Mesothelial cell of epicardium (in vitro differentiated cells): ENCODE measurements at places on chromosomes 5 and 9.
A peak's percentile ranks its signal among the peaks of the same experiment; 100 is the strongest.

DNA sequence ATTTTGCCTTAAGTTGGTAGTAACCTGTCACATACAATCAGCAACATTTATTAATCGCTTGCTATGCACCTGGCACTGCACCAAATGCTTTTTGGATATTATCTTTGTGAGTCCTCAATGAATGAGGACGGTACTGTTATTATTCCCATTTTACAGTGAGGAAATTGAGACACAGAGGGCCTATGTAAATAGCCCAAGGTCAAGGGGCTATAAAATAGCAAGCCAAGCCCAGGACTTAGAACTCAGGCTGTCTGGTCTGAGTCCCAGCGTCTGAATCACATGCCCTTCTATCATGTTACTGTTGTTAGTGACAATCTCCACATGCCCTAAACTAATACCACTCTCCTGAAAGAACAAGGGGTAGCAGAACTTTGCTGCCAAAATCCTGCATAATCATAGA, 60.0 kb downstream of the ERAP1 start:
- DNase-seq = no peak

DNA sequence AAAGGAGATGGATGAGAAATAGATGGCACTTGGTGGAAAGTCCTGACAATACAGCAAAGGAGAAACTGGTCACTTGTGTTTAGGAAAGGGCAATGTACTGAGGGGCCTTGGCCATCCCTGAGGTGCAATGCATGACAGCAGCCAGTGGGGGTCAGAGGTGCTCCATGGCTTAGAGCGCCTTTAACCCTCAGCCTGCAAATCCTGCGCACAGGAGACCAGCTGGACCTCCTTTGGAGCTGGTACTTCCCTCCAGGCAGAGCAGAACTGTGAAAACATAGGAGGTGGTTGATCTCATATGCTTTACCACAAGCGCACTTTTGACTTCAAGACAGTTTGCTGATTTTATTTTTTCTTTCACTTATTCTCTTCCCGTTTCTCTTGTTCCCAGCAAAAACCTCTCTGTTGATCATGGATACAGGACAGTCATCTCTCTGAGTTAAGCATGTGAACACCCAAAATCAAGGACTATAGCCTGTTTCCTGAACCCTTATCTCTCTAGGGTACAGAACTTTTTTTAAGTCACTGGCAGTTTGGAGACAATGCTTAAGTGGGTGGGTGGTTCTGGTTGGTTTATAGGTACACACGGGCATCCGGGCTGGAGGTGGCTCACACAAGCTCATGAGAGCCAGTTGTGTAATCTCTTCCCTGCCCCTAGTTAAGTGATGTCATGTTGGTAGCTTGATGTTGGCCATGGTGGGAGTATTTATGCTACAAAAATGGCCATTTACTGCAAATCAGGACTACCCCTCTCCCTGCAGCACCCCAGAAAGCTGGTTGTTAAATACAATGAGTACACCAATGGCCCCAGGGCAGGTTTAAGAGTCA, 37.6 kb upstream of the ANKRD55 start:
- peak; percentile 57 for DNase-seq

DNA sequence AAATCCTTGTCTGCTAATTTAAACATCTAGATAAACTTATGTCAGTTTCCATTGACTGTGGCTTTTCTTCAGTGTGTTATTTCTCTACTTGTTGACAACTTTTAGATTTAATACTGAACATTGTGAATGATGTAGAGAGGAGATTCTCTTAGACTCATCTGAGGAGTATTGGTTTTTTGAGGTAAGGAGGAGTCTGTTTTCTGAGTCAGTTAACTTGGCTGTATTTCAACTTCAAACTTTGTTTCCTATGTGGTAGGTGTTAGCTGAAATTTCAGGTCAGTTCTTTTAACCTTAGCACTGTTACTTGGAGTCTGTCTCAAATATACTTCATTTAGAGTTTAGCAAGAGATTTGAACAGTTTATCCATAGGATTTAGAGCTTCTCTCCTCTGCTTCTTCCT, 67.9 kb downstream of the XRCC4 start:
- DNase-seq = no peak

GRCh38 chr9:70291446-70291845, 32.7 kb downstream of the SMC5 start:
- no peak for DNase-seq

- no peak for DNase-seq
These were observed 233.1 kb downstream of the ADAMTSL1 start for GRCh38 chr9:18707061-18707461.

- no peak for DNase-seq
These were observed 443.8 kb downstream of the SH3GL2 start for GRCh38 chr9:18022642-18023041.

- DNase-seq = no peak
These were observed 33.9 kb downstream of the DOCK2 start for GRCh38 chr5:169670769-169671525.

DNA sequence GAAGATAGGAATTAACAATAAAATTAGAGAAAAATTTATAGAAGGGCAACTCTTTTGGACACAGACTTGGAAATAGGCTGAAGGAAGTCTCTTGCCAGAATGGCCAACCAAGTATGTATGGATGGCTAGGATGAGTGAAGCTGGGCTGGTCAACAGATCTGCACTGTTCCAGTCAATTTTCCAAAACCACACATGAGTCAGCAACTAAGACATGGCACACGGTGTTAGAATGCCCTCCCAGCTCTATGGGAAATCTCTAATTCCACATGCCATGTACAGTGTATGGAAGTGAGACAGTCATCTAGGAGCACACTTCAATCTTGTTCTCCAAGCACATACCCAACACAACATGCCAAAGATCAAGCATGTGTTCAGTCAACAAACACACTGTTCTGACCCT, 129.6 kb downstream of the GLIS3 start:
- no peak for DNase-seq

DNA sequence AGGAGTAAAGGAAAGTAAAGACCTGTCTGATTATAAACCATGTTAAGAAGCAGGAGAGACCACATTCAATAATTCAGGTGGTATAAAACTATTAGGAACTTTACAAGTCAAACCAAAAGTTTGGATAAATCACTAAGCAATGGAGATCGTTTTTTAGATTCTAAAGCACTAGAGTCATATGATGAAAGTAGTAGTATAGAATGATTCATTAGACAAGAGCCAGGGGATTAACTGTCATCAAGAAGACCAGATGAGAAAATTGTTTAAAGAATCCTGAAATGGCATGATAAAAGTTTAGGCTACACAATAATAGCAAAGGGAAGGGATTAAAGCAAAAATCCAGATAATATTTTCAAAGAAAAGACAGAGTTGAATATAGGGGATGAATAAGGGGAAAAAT, 12.9 kb upstream of the CARNMT1 start:
- DNase-seq = no peak

DNA sequence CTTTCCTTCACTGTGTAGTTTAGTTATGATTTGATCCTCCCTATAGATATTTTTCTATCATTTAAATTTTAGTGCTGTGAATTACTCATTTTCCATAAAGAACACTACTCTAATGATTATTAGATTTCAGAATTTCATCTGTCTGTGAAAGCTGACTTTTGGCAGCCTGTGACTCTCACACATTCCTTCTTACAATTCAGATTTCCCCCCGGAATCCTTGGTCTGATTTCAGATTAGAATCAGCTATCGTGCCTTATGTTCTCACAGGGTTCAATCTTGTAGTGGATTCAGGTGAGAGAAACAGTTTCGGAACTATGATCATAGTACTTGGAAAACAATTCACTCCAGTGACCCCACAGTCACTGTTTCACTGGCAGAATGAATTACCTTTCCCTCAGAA, 26.2 kb downstream of the ZNF474 start:
- DNase-seq = no peak

- DNase-seq = no peak
These were observed 126.0 kb upstream of the BOD1 start for GRCh38 chr5:173742432-173742816.

DNA sequence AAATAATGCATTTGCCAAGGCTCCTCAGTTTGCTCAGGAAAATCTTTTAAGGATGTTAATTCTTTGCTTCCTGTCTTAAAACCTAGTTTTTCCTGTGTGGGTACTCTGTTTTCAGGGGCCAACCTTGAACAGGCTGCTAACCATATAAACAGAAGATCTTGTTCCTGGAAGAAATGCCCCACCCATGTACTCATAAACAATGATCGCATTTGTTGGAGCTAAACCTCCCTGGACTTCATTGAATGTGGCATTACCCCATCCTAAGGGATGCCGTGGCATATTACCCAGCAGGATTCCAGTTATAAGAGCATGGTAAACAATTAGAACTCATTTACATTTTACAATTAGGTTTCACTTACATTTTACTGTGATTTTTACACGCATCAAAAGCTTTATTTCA, 436.0 kb downstream of the ZNF608 start:
- DNase-seq = no peak

DNA sequence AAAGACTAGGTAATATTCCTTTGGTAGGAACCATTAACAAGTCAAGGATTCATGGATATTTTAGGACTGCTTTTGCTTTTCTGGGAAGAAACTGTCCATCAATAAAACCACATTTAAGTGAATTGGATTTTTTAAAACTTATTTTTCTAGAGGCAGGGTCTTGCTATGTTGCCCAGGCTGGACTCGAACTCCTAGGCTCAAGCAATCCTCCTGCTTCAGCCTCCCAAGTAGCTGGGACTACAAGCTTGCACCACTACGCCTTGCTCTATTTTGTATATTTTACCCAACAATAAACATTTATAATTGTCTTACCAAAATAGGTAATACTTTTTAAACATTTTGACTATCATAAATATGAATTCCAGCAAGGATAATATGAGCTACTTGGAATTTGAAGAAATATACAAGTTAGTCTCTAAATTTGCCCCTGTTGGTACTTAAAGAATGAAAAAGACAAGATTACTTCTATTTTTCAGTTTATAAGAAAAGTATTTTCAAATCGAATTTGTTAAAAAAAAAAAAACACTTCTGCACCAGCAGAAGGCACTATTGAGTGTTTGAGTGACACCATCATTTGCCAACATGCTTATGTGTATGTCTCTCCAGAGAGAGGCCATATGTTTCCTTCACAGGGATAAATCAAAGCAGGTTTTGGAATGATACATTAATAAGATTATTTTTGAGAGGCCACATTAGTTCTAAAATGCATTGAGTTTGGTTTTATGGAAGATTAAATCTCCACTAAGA, 60.0 kb upstream of the CARTPT start:
- DNase-seq = no peak

DNA sequence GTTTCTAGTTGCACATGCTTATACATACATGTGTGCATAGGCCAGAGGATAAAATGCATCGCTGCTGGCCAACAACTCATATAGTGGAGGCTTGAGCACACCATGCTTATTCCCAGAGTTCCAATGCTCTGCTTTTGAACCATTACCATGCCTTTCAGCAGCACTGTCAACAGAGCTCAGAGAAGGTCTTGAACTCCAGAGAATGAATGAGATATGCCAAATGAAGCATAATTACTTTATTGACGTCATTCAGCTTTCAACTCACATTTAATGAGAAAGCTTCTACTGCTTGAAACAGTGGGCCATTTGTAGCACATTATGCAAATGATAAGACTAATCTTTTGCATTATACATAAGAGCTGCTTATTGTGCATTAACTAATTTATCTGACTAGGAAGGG, 765.3 kb upstream of the GRAMD2B start:
- DNase-seq = no peak

DNA sequence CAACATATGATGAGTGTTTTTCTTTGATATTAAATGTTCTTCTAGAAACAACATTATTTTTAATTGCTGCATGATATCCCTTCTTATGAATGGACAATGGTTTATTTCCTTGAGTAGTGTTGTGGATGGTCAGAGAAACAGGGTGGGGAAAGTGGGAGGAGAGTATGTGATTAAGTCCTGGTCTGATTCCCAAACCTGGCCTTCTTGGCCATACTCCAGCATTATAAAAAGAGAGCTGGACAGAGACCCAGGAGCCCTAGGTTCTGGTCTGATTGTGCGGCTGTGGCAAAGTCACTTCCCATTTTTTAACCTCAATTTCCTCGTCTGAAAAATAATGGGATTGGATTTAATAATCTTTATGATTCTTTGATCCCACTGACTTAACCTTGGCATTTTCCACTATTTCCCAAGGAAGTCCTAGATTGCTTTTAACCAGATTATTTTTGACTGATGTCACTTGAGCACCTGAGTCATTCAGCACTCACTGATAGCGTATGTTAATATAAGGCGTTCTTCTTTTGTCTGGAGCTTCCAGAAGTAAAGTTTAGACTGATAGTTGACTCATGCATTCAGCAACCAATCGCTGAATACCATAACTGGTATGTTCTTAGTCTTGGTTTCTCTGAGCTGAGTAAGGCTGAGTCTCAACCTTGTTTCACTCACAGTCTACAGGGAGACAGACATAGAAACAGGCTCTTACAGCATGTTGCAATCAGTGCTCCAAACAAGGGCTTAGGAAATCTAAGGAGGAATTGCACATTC, 26.2 kb downstream of the OSMR start:
- DNase-seq = no peak

DNA sequence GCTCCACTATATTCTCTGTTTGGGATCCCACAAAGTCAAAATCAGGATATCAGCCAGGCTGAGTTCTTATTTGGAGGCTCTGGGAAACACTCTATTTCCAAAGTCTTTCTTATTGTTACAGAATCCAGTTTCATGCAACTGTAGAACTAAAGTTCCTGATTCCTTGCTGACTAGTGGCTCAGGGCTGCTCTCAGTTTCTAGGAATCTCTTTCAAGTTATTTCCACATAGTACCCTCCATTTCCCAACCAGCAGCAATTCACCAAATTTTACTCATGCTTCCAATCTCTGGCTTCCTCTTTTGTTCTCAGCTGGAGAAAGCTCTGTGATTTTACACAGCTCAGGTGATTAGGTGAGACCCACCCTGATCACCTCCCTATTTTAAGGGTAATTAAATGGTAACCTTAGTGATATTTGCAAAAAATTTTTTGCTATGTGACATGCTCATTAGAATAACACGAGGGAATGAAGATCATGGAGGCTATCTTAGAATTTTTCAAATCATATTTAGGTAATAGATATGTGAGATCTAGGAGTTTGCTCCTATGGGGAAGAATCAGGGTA, 794.9 kb upstream of the ARRDC3 start:
- DNase-seq = no peak

GRCh38 chr5:111425205-111425604, 87.1 kb downstream of the STARD4 start:
- DNase-seq = no peak

GRCh38 chr9:132862533-132862932, 15.6 kb downstream of the AK8 start:
- DNase-seq = no peak

DNA sequence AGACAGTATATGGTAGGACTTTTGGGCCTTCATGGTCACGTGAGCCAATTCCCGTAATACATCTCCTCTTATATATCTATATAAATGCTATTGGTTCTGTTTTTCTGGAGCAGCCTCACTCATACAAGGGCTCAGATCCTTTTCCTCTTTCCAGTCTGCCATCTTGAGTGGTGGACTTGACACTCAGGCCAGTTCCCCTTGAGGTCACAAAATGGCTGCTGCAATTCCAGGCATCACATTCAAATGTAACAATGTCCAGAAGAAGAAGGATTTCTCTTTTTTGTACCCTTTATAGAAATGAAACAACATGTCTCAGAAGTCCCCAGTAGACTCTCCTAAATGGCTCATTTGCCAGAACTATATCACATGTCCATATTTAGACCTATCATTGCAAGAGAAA, 4.5 kb downstream of the GPR150 start:
- DNase-seq = no peak
